Aorta (tissue), 5 donors: ENCODE measurements at places on chromosomes 5 and 9.

- peak; percentile 31 for DNase-seq
Measured at GRCh38 chr5:135076051-135076491, 42.0 kb upstream of the PITX1 start.

DNA sequence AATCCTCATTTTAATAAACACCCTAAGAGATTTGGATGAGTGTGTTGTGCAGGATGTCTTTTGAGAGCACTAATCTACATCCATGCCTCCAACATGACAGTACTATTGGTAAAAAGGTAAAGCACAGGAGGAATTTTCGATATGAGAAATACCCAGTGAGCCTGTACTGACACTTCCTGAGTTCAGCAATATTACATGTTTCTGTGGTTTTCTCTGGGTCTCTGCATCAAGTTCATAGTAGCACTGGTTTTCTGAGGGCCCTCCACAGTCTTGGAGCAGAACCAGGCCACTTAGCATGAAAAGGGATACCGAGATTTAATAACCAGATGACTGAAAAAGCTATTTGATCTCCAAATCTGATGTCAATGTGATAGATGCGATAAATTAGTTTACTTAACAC lies 524.1 kb downstream of the TMEM38B start:
- no peak for DNase-seq

DNA sequence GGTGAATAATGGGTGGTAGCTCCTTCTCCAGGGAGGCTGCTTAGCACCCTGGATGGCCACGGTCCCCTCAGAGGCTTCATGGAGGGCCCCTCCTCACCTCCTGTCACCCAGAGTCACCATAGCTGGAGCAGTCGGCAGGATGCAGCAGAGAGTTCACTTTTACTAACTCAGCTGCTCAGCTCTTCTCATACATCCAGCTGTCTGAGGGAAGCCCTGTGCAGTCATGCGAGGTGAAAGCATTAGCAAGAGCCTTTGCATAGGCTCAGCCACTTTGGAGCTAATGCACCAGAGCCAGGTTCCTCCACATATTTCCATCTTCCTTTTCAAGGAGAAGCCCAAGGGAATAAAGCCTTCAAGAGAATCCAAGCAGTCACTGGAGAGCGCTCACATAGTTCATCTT lies 499.2 kb downstream of the BNC2 start:
- DNase-seq, result no peak

DNA sequence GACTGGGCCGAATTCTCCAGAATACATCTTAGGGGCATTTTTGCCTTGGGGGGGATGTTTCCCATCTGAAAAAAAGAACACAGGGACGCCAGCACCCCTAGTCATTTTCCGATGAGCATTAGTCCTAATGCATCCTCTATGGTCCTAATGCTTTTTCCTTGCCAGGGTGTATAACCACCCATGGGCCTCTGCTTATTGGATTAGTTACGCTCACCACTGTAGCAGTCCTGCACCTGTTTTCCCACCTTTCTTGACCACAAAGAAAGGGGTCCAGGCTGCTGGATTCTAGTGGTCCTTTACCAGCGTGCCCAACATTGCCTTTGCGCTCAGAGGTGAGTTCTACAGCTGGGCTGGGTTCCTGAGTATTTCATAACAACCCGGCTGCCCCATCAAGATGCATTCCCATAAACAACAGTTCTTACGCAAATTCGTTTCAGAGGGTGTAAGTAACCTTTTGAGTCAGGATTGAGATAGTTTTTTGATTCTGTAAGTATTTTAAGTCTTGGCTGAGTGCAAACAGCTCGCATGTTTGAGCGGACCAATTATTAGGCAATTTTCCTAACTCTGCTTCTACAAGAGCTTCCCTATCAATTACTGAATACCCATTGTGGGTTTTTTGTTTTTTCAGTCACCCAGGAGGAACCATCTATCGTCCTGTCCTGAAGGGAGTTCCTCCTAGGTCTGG lies 135.1 kb downstream of the DROSHA start:
- no peak for DNase-seq

DNA sequence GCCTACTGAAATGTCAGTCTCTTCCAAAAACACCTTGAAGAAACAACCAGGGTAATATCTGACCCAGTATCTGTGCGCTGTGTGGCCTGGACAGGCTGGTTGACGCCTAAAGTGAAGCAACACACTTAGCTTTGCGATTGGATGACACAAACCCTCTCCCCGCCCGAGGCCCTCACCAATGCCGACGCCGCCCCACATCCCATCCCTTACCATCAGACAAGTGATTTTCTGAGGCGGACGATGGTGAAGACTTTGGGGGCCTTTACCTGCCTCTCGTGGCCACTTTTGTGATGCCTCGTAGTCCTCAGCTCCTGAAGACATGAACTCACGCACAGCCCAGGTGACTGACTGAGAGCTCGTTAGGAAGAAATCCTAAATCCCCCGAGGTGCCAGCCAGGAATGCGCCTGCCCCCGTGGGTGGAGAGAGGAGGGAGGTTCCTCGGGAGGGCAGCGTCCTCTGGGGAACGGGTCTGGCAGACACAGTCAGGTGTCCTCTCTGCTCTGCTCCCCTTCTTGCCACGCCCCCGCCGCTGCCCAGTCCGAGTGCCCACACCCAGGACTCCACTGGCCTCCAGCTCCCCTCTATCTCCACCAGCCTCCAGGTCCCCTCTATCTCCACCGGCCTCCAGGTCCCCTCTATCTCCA lies 31.0 kb upstream of the RXRA start:
- DNase-seq, result peak; percentile 73

DNA sequence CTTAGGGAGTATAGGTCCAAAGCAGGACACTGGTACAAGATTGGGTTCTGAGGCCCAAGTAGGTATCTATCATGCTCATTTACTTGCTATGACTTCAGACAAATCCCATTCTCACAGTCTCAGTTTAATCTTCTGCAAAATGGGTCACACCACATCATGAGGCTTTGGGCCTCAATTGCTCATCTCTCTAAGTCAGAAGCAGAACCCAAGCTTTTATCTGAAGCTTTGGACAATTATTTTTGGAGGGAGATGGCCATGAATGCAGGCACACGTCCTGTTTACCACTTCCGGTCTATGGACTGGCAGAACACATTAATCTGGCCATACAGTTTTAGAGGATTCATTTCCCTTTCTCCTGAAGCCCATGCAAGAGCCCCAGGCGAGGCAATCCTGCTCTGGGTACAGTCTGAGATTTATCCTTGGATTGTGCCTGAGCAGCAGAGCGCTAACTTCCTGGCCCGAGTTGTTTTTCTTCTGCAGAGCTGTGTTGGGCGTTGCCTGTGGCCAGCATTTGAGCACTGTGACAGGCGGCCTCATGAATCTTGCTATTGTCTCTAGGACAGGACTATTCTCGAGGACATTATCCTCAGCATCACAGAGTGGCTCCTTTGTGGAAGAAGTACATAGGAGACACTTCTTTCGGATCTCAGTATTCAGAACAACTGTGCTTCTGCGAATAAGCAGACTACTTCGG lies 16.1 kb downstream of the SLC22A4 start:
- DNase-seq, result no peak

GRCh38 chr9:93579711-93580516 lies 3.5 kb downstream of the PHF2 start:
- no peak for DNase-seq

DNA sequence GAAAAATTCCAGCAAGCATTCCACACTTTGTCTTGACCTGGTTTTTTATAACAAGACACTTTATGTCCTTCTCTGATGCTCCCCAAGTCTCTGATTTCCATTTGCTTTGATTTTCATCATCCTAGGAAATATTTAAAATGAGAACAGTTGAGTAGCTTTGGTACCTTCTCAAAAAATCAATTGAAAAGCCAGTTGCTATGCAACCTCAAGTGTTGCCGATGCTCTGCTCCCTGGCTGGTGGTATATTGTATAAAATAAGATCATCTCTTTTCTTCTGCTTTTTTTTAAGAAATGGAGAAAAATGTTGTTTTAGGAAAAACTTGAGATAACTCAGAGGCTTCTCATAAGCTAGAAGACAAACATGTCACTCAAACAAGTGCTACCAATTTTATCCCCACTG lies 109.7 kb downstream of the ZNF354C start:
- no peak for DNase-seq

- no peak for DNase-seq
Measured at GRCh38 chr9:92963831-92964606, 16.7 kb downstream of the FGD3 start.

- no peak for DNase-seq
Measured at GRCh38 chr5:173808079-173808808, 79.9 kb upstream of the CPEB4 start.

DNA sequence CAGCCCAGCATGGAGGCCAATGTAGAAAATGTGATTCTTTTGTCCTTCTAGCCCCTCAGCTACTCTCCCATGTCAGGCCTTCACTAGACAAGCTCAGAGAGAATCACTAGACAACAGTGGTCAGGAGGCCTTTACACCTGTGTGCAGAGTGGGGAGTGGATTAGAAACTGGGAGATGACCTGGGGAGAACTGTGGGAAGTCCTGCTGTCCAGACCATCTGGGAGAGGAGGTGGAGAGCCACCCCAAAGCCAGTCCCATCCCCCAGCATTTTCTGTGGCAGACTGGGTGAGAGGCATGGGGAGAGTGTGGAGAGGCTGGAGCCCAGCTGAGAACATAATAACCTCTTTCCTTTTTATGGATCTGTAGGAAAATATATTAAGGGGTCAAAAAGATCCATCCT lies 452.0 kb upstream of the DMAC1 start:
- DNase-seq, result no peak

DNA sequence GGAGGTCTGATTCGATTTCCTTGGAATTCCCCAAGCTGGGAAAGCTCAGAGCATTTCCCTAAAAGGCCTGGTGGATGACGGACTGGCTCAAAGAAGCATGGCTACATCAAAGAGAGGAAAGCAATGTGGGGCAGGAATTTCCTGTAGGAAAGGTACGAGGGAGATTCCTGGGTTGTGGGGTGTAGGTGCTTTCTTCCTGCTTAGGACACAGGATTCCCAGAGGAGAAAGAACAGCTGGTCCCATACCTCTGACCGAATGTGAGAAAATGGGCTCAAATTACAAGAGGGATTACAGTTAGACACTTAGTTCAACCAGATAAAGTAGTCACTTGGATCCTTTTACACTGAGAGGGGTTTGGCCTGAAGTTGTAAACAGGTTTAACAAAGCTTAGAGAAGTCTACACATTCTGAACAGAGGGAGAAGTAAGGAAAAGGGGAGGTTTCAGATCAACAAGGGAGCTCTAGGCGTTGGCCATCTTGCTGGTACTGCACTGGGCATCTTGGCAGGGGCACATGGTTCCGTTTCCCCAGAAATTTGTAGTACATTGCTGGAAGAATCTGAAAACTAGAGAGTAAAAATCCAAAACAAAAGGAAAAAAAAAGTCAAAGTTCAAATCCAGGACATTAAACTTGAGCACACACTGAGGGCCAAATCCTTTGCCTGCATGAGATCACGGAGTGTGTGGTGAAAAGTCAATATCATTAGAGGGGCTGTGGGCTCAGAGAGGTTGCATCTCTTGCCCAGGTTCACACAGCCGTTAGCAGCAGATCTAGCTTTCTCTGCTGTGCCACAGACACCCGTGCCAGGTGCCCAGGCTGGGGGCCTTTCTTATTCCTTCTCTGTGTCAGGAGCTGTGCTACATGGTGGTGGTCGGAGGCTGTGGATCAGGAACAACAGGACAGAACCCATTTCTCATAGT lies 171.3 kb downstream of the RGS3 start:
- DNase-seq, result peak; percentile 15

GRCh38 chr5:1200495-1201326 lies 684 bp upstream of the SLC6A19 start:
- peak; percentile 21 for DNase-seq

DNA sequence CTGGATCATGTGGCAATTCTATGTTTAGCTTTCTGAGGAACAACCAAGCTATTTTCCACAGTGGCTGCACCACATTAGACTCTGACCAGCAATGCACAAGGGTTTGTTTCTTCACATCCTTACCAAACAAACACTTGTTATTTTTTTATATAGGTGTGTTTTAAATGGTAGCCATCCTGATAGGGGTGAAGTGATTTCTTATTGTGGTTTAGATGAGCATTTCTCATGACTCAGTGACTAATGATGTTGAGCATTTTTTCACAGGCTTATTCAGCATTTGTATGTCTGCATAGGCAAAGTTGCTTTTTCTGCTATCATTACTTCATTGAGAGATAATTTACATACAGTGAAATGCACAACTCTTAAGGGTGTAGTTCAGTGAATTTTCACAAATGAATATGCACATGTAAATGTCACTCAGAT lies 36.0 kb downstream of the ANKRD33B start:
- no peak for DNase-seq

DNA sequence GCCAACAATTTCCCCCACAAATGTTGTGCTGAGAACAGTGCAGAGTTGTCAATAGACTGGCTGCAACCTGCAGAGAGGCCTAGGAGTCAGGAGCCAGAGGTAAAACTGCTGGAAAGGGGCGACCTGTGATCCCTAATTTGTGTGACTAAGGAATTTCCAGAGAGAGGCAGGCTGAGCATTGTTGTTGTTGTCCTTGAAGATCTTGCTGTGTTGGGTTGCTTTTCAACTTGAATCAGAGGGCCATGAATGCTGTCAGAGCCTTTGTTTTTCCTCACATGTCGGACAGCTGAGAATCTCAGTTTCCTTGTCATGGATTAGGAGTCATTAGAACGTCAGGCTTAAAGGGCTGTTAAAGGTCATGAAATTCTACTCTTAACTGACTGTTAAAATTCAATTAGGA lies 134.6 kb upstream of the ASTN2 start:
- DNase-seq, result no peak

DNA sequence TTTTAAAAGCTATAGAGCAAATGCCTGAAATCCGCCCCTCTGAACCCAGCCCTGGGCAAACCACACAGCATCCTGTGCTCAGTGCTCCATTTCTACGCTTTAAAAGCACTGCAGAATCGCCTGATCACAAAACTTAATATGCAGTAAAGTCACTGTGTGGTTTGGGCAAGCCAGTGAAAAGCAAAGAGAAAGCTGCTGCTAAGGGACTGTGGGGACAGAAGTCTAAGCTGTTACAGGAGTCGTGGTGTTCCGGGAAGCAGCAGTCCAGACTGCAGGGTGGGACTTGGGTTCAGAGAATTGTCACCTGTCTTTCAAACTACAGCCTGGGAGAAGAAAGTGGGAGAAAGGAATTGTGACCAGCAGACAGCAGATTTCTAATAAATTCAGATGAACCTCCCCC lies 8.2 kb downstream of the RAPGEF1 start:
- DNase-seq, result no peak

DNA sequence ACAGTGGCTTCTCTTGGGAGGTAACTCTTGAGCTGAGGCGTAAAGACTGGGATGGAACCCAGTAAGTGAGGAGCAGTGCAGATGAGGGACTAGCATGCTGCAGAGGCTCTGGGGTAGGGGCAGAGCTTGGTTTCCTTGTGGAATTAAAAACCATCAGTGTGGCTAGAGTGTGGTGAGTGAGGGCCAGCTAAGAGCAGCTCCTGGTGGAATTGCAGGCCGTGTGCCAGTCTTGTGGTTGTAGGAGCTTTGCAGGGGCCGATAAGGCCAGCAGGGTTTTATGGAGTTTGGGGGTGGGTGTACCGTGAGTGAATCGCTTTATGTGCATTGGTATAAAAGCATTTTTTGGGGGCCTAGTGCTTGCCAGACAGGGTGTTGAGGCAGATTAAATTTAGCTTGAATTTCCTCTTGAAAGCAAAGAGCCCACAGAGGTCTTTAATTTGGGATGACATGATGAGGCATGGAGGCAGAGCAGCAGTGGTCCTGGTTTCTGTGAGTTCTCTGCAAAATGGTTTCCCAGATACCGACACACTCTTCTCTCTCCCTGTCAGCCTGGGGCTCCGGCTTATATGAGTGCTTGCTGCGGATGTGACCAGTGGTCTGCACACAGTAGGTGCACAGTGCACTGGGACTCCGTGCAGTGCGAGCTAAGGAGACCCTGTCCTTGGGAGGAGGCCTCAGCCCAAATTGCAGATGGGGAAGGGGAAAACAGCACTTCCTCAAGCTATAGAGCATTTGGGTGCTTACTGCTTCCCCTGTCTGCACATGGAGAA lies 176.4 kb upstream of the PITX1 start:
- DNase-seq, result no peak
